Activated CD4-positive, alpha-beta T cell treated with anti-CD3 and anti-CD28 coated beads for 1 hour (primary cell): ENCODE measurements at places on chromosomes 16 and 17.

GRCh38 chr17:58913971-58914769, 158.5 kb downstream of the PPM1E start:
- DNase-seq: no peak

DNA sequence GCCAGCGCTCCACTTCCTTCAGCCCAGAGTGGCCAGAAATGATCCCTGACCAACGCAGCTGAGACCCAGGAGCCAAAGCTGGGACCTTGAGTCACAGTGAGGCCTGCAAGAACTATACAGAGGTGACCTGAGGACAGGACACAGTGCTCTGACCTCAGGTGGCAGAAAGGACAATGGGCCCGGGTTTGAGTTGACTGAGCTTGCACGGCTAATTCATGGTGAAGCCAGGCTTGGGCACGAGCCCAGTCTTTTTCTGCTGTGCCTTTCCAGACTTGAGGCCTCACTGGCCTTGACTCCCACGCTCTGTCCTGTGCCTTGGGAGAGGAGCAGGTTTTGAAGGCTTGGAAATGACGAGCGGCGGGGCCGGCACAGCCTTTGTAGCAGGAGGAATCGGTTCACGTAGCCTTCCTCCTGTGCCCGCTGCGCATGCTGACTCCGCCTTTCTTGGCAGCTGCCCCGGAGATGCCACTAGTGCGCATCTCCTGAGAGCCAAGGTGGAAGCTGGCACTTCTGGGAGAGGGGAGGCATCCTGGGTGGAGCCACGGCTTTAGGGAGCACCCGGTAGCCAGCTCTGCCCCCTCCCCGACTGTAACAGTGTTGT, 34.9 kb downstream of the NDEL1 start:
- no peak for DNase-seq

GRCh38 chr17:17937201-17937853, 34.9 kb downstream of the TOM1L2 start:
- DNase-seq: no peak

DNA sequence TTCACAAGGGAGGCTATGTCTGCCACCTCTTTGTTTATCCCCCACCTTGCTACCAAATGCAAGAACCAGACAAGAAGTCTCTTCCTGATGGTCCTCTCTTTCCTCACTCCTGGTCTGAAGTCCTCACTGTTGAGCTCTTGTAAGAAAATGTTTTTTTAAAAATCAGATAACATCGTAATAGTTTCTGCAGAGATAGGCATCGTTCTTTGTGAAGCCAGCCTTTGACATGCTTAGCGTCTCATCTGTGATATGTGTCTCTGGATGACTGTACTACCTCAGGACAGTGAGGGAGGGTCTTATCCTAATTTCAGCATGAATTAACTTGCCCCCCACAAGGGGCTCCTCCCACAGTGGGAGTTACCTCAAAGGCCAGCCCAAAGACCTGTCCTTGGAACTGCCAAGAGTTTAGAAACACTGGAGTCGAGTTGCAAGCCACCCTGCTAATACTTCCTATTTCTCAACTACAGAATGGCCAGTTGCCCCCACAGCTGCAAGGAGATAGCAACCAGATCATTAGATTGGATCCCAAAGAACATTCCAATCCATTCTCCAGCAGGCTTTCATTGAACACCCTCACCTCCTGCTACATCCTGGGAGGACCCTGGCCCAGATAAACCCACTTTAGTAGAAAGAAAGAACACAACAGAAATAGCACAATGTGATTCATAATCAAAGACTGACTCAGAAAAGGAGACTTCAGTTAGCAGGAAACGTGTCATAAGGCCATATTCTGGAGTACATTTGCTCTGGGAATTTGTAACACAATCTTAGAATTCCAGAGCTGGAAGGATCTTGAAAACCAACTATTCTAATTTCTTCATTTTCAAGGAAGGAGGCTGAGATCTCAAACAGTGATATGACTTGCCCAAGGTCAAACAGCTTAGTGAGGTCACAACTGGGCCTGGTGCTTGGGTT, 151.0 kb downstream of the IRX3 start:
- no peak for DNase-seq

DNA sequence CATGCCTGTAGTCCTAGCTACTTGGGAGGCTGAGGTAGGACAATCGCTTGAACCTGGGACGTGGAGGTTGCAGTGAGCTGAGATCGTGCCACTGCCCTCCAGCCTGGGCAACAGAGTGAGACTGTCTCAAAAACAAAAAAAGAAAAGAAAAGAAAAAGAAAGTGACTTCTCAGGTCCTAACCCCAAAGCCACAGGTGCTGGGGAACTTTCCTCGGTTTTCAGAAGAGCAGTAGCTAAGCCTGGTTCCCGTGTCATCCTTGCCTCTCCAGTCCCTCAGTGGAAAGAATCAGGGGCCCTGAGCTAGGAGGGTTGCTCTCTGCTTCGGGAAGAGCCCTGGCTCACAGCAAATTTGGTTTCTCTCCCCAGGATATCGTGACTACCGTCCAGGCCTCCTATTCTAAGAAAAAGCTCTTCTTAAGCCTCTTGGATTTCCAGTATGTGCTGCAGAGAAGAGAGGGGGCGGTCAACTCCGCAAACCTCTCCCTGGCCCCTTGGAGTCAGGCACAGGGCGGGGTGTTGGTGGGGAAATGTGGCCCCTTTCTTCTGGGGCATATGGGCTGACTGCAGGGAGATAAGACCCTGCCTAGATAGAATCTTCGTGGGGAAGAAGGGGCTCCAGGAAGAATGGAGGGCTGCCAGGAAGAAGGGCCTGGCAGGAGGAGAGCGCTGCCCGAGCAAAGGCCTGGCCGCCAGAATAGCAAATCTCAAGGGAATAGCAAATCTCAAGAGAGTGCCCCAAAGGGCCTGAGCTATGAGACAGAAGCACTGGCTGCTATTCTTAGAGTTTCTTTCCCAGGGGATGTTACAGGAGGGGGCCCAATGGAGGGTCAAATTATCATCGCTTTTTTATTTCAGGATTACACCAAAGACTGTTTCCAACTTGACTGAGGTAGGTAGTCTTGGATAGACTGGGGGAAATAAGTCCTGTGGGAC, 8.3 kb upstream of the NLRC5 start:
- DNase-seq: no peak

- DNase-seq: no peak
These were observed 2.4 kb upstream of the SDK2 start for GRCh38 chr17:73646409-73647300.

DNA sequence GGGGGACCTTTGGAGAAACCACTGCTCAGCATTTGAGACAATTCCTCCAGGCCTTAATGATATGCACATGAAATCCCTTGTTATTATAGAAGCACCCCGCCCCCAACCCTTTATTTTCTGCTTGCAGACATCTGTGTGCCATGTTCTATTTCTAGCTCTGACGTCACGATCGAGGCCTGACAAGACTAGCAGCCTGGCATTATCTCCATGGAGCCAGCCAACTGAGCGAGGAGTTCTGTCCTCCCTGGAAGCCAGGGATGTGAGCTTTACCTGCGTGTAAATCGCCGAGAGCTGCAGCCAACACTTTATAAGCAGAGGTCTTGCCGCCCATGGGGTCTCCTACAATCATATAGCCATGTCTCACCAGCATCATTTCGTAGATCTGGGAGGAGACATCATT, 116.9 kb downstream of the DNAH3 start:
- no peak for DNase-seq

DNA sequence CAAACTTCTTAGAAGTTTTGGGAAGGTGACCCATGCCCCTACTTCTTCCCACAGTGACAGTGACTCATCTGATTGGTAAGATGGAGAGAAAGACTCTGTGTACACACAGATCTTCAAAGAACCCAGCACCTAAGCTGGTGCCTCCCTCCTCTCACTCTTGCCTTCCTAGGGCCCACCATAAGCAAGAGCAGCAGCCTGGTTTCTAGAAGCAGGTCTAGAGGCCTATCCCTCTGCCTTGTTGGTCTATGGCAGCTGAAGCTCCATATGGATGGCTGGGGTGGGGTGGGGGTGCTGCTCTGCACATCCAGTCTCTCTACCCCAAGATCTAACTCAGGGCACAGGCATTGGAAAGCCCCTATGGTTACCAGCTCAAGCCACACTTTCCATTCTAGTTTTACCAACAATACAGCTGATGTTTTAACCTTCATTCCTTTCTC, 47.5 kb downstream of the STAT3 start:
- peak; percentile 10 for DNase-seq

- no peak for DNase-seq
These were observed 58.8 kb upstream of the RHBDL3 start for GRCh38 chr17:32206861-32207260.

GRCh38 chr17:40333781-40334448, 24.9 kb downstream of the RARA start:
- no peak for DNase-seq

DNA sequence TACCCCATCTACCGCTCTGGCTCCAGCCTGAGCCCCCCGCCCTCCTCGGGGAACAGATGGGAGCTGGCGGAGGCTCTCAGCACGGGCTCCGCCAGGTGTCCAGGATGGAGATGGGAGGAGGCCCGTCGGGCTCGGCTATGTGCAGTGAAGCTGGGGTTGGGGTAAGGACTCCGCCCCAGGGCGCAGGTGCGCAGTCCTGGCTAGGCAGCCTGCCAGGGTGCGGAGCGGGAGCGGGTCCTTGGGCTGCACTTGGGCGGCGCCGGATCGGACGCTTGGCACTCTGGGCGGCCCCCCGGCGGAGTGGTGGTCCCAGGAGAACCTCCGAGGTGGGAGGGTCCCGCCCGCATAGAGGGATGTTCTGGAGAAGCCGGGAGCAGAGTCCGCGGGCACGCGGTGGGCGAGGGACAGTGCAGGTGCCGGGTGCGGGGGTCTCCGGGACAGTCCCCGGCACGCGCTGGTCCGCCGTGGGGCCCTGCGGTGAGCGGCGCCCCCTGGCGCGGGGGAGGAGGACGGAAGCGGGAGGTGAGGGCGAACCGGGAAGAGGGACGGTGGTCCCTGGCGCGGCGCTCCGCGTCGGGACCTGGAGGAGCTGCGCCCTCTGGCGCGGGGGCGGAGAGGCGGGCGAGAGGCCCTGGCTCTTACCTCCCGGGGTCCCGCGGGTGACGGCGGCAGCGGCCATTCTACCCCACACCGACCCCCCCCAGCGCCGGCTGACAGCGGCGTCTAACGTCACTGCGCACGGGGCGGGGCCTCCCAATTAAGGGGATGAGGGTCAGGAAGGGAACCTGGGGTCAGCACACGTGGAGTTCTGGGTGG, at the start of gene CAMTA2:
CAMTA2 (minus strand) TSS at position 725 of the 816 bp plus-strand sequence. CDS start 1,453 bp downstream, outside the sequence.
- DNase-seq: peak; percentile 80

- DNase-seq: no peak
These were observed 40.3 kb upstream of the SNN start for GRCh38 chr16:11627822-11628457.

DNA sequence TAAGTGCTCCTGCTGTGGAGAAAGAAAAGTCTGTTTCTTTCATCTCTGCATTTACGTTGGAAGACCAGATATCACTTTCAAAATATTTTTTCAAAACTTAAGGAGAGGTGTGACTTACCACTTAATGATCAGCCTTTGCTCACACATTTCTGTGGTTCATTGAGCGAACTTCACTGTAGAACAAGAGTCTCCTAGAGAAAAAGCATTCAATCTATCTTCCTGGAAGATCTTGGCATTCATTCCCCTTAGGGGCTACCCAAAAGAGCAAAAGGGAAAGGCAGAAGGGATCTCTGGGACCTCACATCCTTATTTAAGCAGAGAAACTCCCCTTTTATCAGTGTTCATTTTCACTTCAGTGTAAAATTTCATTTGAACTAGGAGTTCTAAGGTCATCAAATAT, 61.2 kb downstream of the HS3ST3A1 start:
- DNase-seq: no peak

- no peak for DNase-seq
These were observed 122.3 kb upstream of the CIBAR2 start for GRCh38 chr16:85234310-85235204.

DNA sequence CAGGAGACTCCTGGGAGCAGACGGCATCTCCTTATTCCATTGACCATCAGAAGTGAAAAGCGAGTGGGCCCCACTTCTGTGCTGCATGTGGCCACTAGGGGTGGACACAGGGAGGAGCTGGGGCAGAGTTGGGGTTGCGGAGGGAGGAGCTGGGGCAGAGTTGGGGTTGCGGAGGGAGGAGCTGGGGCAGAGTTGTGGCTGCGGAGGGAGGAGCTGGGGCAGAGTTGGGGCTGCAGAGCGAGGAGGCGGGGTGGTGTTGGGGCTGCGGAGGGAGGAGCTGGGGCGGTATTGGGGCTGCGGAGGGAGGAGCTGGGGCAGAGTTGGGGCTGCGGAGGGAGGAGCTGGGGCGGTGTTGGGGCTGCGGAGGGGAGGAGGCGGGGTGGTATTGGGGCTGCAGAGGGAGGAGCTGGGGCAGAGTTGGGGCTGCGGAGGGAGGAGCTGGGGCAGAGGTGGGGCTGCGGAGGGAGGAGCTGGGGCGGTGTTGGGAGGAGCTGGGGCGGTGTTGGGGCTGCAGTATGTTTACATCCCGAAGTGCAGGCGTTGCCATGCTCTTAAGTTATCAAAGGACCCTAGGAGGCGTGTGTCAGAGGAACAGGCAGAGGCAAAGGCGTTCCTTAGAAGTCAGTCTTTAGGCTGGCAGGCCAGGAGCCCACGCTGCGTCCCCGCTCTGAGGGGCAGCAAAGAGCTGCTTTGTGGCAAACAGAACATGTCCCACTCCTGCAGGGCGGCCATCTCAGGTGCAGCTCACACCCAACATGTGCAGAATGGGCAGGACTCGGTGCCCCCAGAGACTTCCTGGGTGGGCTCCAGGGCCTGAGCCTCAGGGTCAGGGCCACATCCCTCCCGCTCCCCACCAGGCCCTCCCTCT, 76.0 kb downstream of the ZNF778 start:
- no peak for DNase-seq

DNA sequence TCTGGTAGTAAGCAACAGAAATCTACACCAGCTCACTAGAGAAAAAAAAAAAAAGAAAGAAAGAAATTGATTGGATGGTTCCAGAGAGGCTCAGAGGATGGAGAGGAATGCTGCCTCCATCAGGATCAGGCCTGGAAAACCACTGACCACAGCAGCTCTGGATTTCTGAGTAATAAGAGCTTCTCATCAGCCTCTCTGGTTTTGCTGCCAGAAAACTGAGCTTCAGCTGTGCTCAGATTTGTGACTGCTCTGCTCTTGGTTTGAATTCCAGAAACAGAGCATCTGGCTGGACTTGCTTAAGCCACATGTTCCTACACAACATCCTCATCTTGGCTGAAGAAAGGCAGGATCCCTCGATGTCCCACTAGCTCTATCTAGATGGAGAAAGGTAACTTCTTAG, 25.9 kb downstream of the IRX6 start:
- no peak for DNase-seq

GRCh38 chr16:12708266-12708665, 95.4 kb downstream of the CPPED1 start:
- DNase-seq: no peak

GRCh38 chr16:30996324-30996984, 11.4 kb downstream of the HSD3B7 start:
- no peak for DNase-seq

- no peak for DNase-seq
These were observed 18.9 kb upstream of the CACNA1H start for GRCh38 chr16:1133810-1134520.
